ENCODE measurements at places on chromosomes 11 and 22. TPM values are rescaled to one million over a fixed set of nuclear protein-coding genes. Genes with fewer than 3 reads are reported as not detected.

The MUC2 gene
- not detected for total RNA-seq

The OR9Q1 gene
- not detected for total RNA-seq

The HMBS gene
- 1.2 TPM for total RNA-seq

The NLRP14 gene
- total RNA-seq: not detected

The RAB36 gene
- total RNA-seq: 3.9 TPM

The PANX2 gene
- not detected for total RNA-seq

The TSKU gene
- 53.7 TPM for total RNA-seq

GRCh38 chr22:26766510-26767350, 109.3 kb downstream of the MIAT start:
- no peak for ATAC-seq

- no peak for ATAC-seq
These were observed 48.3 kb downstream of the TCF20 start for GRCh38 chr22:42222140-42222539.

DNA sequence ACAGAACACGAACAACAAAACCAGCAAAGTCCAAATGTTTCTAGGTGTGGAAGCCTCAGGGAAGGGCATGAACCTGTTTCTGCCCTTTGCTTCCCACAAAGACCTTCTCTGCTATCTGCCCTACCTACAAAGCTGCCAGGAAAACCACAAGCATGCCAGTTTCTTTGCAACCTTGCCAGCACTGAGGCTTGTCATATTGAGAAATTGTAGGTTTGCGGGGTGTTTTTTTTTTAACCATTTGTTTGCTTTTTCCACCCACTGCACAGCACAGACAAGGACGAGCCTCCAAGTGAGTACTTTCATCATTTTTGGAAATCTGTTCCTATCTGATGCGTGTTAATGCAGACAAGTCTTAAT, 12.8 kb downstream of the PARVG start:
- ATAC-seq: no peak

GRCh38 chr22:20020533-20021195, at the start of gene TANGO2:
TSS of gene TANGO2 (plus strand) at chr22:20021110. CDS start at chr22:20036799, 15,689 bp downstream.
- ATAC-seq: peak; percentile 95

- ATAC-seq: no peak
These were observed 753.1 kb upstream of the ARHGAP42 start for GRCh38 chr11:99934008-99934407.

GRCh38 chr11:68039526-68040086, 781 bp downstream of the TCIRG1 start:
- ATAC-seq: no peak

- no peak for ATAC-seq
These were observed 16.2 kb upstream of the EIF4G2 start for GRCh38 chr11:10824888-10825287.

DNA sequence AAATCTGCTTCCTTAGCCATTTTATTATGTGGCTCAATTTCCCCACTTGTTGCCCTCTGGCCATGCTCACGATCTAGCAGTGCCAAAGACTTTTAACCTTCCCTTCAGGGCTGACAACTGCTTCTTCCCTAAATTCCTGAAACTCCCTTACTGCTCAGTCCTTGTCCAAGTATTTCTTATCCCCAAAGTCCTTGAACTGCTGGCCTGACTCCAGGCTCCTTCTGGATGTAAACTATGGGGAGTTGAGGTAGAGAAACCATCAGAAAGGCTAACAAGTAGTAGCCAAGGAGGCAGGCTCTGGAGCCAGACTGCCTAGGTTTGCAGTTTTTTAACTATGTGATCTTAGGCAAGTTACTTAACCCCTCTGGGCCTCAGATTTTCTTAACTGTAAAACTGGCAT, 258.7 kb upstream of the CCDC90B start:
- ATAC-seq: no peak

DNA sequence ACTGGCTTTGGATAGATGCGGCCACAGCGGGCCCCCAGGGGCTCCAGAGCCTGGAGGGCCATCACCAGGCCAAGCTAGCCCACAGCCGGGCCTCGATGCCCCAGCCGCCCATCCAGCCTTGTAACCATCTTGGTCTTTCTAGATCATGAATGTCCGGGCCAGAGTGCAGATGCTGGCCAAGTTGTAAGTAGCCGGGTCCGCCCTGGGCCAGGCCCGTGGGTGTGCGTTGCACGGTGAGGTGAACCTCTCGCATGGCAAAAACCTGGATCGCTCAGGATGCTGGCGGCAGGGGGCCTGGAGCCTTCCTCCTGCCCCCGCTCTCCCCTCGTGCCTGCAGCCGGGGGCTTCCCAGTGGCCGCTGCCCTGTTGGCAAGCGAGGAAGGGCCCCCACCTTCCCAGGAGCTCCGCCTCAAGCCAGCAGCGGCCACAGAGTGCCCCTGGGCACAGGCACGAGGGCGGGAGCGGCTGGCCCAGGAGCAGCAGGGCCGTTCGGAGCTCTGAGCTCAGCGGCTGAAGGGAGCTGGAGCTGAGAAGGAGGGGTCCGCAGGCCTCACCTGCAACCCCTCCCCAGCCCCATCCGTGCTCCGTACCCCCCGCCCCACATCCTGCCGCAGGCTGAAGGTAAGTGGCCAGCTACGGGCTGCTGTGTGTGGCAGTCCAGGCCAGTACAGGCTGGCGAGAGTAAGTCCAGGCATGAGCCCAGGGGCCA, 10.9 kb upstream of the MRPL23 start:
- no peak for ATAC-seq

- ATAC-seq: no peak
These were observed 562.6 kb upstream of the ANO3 start for GRCh38 chr11:25769287-25769686.

DNA sequence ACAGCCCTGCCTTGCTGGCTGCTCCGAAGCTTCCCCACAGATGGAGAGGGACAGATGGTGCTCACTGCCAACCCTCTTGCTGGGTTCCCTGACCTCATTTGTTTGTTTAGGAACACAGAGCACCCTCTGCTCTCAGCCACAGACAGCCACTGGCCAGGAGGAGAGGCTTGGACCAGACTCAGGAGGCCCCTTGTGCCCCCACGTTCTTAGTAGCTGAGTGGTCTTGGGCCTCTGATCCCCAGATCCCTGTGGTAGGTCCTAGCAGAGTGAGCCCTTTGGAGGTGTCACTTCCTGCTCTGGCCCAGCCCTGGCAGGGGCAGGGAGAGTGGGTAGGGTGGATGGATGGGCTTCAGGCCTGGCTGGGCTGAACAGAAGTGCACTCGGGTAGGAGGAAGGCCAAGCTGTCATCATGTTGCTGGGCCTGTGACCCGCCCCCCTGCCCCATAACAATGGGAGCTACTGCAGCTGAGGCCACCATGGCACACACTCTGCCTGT, 84.0 kb downstream of the DHCR7 start:
- no peak for ATAC-seq

GRCh38 chr11:62146476-62147200, 22.8 kb downstream of the INCENP start:
- ATAC-seq: no peak

DNA sequence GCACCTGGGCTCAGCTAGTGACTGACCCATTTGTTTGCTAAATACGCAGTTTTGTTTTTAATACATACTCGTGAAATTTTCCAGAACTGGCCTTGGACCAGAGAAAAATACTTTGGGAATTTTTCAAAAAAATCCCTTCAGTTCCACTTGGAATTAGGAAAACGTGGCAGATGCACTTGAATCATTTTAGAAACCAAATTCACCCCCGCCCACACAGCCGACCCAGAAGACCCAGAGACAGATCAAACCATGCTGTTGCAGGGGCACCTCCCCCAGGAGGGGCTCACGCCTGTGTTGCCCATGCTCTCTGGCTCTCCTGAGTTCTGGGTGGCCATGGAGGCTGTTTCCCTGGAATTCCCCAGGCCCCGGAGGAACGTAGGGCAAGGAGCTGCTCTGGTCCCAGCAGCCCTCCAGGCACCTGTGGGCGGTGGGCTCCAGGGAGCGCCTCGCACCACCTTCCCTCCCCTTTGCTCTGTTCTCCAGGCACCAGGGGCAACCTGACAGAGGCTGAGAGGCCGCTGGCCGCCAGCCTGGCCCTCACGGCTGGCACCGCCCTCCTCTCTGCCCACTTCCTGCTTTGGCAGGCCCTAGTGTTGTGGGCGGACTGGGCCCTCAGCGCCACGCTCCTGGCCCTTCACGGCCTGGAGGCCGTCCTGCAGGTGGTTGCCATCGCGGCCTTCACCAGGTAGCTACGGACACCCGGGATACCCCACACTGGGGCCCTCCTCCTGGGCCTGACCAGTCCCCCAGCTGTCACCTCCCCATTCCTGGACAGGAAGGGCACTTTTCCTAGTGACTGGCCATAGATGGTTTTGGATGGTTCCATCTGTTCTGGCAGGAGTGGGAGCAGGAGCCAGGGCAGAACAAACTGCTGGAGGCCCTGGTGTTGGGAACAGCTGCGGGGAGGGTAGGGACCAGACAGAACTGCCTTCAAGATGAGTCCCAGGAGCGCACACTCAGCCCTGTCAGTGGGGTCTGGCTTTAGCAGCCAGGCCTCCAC, 3.3 kb upstream of the EPS8L2 start:
- no peak for ATAC-seq

GRCh38 chr11:46118702-46119351, 2.4 kb downstream of the PHF21A start:
- no peak for ATAC-seq

DNA sequence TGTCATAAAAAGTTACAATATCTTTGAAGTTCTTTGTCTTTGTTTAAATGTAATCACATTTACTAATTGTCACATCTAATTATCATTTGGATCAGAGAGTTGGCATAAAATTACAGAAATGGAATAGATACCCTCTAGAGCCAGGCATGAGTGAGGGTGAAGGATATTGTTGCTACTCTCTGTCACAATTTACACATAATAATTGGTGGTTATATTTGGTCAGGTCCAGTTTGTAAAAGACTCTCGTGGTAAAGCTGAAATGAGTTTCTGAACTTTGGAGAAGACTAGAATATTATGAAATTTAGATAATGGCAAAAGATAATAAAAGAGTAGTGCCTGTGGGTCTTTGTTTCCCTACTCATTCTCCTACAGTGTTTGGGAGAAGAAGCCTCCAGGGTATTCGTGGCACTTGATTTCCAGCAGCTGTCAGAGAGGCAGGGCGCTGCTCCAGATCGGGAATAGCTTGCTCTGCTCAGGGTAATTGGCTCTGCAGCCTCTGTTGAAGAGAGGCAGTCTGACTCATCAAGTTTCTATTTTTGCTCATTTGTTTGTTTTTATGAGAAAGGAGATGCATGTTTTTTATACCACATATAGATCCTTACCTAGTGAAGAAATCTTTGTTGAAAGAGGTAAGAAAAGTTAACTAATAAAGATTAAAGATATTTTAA, 349.9 kb downstream of the CNTN5 start:
- ATAC-seq: no peak

DNA sequence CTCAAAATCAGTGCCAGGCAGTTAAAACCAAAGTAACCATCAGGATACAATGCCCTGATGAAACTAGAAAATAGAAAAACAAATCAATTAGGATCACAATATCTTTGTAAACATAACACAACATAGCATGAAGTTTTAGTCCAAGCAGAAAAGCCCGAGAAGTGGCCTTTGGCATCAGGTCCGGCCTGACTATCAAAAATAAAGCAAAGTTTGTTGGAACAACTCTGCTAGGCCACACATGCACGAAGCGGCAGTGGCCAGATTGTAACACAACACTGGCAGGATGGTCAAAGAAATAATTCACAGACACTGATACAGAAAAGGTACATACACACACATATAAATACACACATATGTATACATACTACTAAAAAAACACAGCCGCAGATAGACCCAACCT, 26.9 kb downstream of the CDON start:
- ATAC-seq: no peak

DNA sequence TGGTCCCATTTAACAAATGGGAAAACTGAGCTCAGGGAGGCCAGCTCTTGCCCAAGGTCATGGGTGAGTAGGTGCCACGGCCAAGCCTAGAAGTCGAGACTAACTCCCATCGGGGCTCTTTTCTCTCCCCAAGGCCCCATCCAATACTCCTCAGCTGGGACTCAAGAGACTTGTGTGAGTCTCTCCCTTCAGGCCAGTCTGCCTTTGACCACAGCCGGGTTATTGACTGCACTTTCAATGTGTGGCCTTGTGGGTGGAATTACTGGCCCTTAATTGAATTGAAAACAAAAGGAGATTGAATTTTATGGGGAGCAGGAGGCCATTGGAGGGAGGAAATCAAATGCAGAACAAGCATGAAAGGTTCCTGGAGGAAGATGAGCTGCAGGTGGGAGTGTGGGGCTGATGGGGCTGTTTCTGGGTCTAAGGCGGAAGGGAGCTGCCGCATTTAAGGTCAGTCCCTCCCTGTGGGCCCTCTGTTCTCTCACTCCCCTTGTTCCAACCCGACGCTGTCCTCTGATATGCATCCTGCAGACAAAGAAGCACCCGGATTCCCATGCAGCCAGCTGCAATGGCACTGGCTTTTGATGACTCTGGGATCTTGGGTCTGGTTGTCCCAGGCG, 552.8 kb downstream of the MIAT start:
- no peak for ATAC-seq

GRCh38 chr11:11813288-11813962, 28.3 kb upstream of the USP47 start:
- peak; percentile 95 for ATAC-seq

GRCh38 chr11:3145206-3145520, 19.9 kb downstream of the OSBPL5 start:
- no peak for ATAC-seq

- peak; percentile 9 for ATAC-seq
These were observed 751 bp downstream of the ARFGAP3 start for GRCh38 chr22:42856179-42856864.

DNA sequence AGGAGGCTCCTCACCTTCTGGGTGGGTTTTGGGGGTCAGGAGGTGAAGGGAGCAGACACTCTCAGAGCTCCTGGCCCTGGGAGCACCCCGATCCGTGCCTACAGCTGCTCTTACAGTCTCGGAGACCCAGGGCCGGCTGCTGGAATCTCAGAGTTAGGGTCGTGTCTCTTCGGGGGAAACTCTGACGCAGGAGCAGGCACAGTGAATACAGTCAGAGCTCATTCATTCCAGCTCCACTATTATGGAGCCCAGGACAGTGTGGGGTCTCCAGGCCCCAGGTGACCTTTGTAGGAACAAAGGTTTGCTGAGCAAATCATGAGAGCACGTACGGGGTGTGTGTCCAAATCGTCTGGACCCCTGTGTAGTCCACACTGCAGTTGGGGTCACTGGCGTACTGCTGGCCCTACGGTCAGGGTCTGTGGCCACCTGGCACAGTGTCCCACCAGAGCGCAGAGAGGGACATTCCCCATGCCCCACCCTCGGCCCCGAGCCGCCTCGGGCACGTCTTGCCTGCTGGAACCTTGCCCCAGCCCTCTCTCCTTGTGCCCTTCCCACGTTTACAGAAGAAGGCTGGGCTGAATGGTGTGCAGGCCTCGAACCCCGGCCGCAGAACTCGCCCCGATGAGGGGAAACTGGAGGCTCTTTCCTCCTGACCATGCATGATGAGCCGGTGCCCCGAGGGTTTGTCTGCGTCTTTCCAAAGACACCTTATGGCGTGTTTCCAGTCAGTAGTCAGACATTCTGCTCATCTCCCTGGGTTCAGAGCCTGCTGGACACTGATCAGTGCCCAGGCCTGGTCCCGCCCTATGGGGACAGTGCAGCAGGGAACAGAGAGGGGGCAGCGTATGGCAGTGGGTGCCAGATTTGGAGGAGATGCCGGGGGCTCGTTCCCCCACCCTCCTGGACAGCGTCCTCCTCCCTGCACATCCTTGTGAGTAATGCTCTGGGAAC, 1166.6 kb downstream of the BRD1 start:
- no peak for ATAC-seq

All from gastroesophageal sphincter (tissue), 4 donors.